ENCODE measurements at places on chromosomes 13 and 19. TPM values are rescaled to one million over a fixed set of nuclear protein-coding genes. Genes with fewer than 3 reads are reported as not detected.
A peak's percentile ranks its signal among the peaks of the same experiment; 100 is the strongest.

DNA sequence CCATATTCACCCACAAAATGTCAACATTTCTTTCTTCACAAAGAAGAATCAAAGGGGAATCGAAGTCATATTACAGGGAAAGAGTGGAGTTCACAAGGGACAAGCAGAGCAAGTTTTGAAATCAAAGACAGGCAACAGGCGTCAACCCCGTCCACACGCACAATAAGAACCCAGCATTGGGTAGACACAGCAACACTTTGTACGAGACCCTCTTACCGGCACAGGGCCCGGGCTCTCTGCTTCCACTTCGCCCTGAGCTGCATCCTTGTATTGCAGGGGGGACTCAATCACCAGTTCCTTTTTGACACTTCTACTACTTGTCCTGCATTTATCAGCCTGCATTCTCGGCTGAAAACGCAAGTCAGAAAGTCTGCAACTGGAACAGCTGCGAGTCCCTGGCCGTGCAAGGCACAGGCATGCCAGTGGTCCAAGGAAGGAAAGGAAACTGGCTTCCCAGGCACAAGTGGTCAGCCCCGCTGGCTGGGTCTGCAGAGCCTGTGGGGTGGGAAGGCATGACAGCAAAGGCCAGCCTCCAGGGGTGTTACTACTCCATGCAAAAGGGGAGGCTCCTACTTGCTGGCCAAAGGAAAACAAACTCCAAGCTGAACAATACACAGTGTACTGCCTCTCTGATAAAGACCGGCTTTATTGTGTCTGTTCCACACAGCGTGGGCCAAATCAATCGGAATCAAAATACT lies at the start of gene DOCK9:
Gene DOCK9 (minus strand): TSS at position 497 of the 698 bp plus-strand sequence. CDS start 155 bp downstream, at position 342.
- H3K27me3 ChIP-seq, result no peaks in the 10 kb centered on the region
- H3K4me1 ChIP-seq, result peaks cover 8% of the 10 kb centered on the region
- no peaks in the 10 kb centered on the region for H3K36me3 ChIP-seq
- peak; percentile 35 for DNase-seq
- peak within 1 kb of the TSS; percentile 64 for H3K4me3 ChIP-seq

DNA sequence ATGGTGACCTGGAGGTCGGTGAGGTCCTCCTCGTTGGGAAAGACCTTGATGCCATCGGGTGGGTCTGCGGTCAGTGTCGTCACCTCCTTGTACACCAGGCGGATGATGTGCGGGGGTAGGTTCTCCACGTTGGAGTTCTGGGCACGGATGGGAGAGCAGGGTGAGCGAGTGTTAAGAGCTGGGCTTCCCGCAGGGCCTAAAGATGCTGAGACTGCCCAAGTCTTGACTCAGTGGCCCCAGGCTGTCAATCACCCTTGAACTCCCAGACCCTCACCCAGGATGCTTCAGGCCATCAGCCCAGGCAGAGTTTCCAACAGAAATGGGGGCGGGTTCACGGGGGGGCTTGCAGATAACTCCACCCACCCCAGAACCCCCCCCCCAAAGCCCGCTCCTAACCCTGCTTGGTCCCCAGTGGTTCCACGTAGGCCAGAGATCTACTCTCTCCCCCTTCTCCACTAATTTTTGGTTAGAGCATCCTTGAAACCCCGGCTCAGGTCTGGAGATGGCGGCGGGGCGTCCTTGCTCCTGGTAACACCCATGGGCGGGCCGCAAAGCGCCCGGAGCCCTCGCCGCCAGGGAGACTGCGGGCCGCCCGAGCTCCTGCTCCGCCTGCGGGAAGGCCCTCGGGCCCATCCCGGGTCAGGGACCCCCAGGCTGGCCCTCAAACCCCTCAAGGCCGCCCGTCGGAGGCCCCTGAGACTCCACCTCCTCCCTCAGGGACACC lies 600 bp downstream of the UBE2S start:
- no peaks in the 10 kb centered on the region for H3K27me3 ChIP-seq
- peaks cover 15% of the 10 kb centered on the region for H3K4me1 ChIP-seq
- H3K36me3 ChIP-seq, result no peaks in the 10 kb centered on the region
- no peak for DNase-seq

DNA sequence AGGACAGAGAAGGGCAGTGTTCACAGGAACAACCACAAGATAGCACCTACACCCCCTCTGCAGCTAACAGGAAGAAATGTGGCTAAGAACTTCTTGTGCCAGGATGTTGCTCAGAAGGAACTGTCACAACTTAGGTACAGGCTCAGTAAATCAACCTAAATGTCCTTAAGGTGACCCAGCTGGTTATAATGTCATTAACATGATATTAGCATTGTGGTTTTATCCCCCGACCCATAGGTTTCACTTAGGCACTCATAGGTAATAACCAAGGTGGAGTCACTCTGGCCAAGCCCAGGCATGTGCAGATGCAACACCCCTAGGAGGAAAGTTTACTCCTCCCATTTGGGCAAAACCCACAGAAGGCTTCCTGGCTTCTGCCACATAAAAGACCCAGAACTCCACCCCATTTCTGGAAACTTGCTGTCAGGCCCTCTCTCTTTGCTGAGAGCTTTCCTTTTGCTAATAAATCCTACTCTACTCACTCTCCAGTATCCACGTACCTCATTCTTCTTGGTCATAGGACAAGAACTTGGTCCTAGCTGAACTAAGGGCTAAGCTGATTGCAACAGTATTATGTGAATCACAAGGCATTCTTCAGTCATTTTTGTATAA lies 951.3 kb downstream of the SLITRK5 start:
- H3K4me3 ChIP-seq, result no peak overlapping the region
- no peak for DNase-seq
- no peak overlapping the region for H3K27ac ChIP-seq

DNA sequence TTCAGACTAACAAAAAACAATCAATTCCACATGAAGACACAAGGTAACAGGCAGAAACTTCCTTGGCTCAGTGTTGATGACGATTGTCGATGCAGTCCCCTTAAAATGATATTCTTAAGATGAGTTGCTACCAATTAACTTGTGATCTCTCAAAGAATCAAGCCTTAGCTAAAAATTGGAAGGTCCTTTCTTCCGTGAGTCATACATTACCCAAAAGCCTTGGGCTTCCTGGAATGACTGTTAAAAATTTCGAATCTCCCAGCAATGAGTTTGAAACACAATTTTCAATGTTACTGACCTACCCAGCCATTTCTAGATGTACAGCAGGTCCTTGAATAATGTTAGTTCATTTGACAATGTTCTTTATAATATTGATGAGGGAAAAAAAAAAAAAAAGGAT lies 28.0 kb upstream of the RB1 start:
- H3K27me3 ChIP-seq, result no peaks in the 10 kb centered on the region
- H3K4me1 ChIP-seq, result no peaks in the 10 kb centered on the region
- no peak overlapping the region for H3K4me3 ChIP-seq
- DNase-seq, result no peak
- H3K27ac ChIP-seq, result no peak overlapping the region
- no peaks in the 10 kb centered on the region for H3K36me3 ChIP-seq

DNA sequence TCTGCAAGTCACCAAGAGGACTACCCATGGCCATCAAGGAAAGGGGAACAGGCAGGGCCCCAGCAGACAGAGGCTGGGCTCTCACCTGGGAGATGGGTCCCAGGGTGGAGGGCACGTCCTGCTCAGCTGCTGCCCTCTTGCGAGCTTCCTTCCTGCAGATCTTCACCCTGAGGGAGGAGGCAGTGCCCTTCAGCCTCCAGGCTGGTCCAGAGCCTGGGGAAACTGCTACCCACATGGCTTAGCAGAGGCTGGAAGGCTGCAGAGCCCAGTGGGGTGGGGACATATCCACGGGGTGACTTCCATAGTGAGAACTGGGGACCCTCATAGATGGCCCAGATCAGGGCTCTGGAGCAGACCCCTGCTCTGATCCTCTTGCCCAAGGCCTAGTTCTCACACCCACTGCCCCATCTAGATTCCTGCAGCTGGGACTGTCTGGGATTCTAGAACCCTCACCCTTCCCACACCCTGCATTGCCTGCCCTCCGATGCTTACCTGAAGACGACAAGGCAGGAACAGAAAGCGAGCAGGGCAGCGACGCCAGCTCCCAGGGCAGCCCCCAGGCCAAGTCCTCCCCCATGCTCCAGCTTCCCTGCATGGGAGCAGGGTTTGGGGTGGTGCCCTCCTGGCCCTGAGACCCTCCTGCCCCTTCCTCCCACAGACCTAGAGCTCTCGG lies 9.0 kb downstream of the SIGLEC11 start:
- DNase-seq, result no peak
- no peaks in the 10 kb centered on the region for H3K4me1 ChIP-seq
- no peak overlapping the region for H3K4me3 ChIP-seq
- no peaks in the 10 kb centered on the region for H3K36me3 ChIP-seq
- peaks cover 2% of the 10 kb centered on the region for H3K27me3 ChIP-seq

DNA sequence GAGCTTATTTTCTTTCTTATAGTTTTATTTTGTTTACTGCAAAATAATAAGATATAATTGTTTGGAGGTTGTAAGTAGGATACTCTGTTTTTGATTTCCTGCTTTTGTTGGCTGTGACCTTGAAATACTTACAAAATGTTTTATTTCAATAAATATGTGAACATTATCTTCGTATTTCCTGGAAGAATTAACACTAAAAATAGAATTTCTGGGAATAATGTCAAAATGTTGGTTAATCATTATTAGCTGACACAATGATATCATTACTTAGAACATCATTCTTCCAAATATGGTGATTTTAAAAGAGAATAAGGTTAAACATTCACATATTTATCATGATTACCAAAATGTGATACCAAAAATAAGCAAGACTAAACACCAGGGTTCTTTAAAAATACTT lies 1148.6 kb upstream of the PRR20A start:
- H3K27me3 ChIP-seq, result no peaks in the 10 kb centered on the region
- no peaks in the 10 kb centered on the region for H3K36me3 ChIP-seq
- H3K4me1 ChIP-seq, result no peaks in the 10 kb centered on the region
- no peak overlapping the region for H3K27ac ChIP-seq
- no peak overlapping the region for H3K4me3 ChIP-seq
- DNase-seq, result no peak

DNA sequence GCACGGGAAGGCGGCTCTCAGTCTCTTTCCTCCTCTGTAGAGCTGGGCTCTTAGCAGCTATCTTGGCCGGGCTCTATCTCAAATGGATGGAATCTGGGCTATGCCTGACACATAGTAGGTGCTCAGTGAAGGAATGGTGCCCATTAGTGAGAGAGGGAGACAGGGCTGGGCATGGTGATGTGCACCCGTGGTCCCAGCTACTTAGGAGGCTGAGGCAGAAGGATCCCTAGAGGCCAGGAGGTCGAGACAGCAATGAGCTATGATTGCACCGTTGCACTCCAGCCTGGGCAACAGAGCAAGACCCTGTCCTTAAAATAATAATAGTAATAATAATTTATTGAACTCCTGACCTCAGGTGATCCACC lies 14.7 kb downstream of the KLF2 start:
- H3K4me3 ChIP-seq, result no peak overlapping the region
- H3K4me1 ChIP-seq, result peaks cover 36% of the 10 kb centered on the region
- DNase-seq, result no peak
- H3K36me3 ChIP-seq, result no peaks in the 10 kb centered on the region

GRCh38 chr13:74200081-74200480 lies 65.9 kb upstream of the KLF12 start:
- H3K27me3 ChIP-seq, result no peaks in the 10 kb centered on the region
- H3K4me1 ChIP-seq, result peaks cover 20% of the 10 kb centered on the region
- H3K36me3 ChIP-seq, result no peaks in the 10 kb centered on the region
- DNase-seq, result no peak

DNA sequence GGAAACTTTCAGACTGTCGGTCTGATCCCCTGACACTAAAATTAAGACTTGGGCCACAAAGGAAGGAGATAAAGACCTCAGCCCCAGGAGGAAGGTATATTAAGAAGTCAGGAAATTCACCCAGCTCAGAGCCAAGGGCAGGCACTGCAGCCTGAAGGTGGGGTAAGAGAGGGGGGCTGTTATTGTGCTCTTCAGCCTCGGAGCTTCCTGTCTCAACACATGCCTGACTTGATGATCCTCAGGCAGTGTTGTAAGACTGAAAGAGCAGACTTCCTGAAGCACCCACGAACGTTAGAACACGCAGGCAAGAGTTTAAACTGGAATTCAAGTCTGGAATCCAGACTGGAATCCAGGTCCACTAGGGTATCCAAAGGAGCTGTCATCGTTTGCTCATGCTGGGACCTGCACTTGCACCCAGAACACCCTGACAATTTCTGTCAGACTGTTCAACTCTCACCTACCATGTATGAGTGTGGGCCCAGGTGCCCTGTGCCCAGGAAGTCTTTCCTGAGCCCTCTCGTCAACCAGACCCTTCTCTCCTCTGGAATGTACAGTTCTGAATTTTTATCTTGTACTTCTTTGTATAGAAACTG lies 10.7 kb upstream of the FLT1 start:
- no peak for DNase-seq
- no peaks in the 10 kb centered on the region for H3K4me1 ChIP-seq
- H3K36me3 ChIP-seq, result no peaks in the 10 kb centered on the region
- no peak overlapping the region for H3K4me3 ChIP-seq
- H3K27me3 ChIP-seq, result no peaks in the 10 kb centered on the region

- H3K4me1 ChIP-seq, result peaks cover 26% of the 10 kb centered on the region
- H3K27me3 ChIP-seq, result no peaks in the 10 kb centered on the region
- no peak overlapping the region for H3K27ac ChIP-seq
- no peak overlapping the region for H3K4me3 ChIP-seq
- peaks cover 47% of the 10 kb centered on the region for H3K36me3 ChIP-seq
- no peak for DNase-seq
Observed at GRCh38 chr13:33109271-33109697, 93.1 kb downstream of the KL start.

GRCh38 chr13:80029170-80029569 lies 311.8 kb downstream of the SPRY2 start:
- no peak overlapping the region for H3K27ac ChIP-seq
- H3K4me1 ChIP-seq, result peaks cover 4% of the 10 kb centered on the region
- no peaks in the 10 kb centered on the region for H3K36me3 ChIP-seq
- H3K4me3 ChIP-seq, result no peak overlapping the region
- no peaks in the 10 kb centered on the region for H3K27me3 ChIP-seq

DNA sequence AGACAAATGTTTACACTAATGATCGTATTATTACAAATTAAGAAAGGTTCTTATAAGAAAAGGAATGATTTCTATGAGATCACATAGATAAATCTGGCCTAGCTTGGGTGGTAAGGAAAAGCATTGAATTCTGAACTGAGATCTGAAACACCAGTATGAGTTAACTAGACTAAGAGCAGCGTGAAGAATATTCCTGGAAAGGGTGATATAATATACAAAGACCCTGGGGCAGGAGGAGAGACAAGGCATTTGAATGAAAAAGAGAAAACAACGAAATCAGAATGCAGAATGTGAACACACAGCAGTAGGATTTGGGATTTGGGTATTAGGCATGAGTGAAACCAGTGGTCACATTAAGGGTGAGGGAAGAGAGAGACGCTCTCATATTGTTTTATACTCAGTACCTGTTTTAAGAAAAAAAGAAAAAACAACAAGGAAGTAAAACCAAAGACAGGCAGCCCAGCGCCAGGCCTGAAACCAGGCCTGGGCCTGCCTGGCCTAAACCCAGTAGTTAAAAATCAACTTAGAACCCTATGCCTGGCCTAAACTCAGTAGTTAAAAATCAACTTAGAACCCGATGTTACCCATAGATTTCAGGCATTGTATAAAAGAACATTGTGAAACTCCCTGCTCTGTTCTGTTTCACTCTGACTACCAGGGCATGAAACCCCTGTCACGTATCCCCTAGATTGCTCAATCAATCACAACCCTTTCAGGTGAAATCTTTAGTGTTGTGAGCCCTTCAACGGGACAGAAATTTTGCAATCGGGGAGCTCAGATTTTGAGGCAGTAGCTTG lies 287.1 kb downstream of the ITGBL1 start:
- DNase-seq, result no peak
- H3K36me3 ChIP-seq, result no peaks in the 10 kb centered on the region
- H3K4me1 ChIP-seq, result no peaks in the 10 kb centered on the region
- H3K4me3 ChIP-seq, result no peak overlapping the region

- H3K36me3 ChIP-seq, result no peaks in the 10 kb centered on the region
- H3K27ac ChIP-seq, result no peak overlapping the region
- no peaks in the 10 kb centered on the region for H3K4me1 ChIP-seq
Observed at GRCh38 chr13:56201834-56202233, 938.9 kb upstream of the PRR20A start.

AP3D1 gene
- 98.1 TPM for total RNA-seq

IGFL3 gene
- total RNA-seq, result not detected

ATP1A3 gene
- not detected for total RNA-seq

OXGR1 gene
- 0.13 TPM for total RNA-seq

LHB gene
- not detected for total RNA-seq

Data from gastrocnemius medialis (tissue), 4 donors.